Keratinocyte (primary cell): ENCODE measurements at places on chromosomes 11 and 22.

DNA sequence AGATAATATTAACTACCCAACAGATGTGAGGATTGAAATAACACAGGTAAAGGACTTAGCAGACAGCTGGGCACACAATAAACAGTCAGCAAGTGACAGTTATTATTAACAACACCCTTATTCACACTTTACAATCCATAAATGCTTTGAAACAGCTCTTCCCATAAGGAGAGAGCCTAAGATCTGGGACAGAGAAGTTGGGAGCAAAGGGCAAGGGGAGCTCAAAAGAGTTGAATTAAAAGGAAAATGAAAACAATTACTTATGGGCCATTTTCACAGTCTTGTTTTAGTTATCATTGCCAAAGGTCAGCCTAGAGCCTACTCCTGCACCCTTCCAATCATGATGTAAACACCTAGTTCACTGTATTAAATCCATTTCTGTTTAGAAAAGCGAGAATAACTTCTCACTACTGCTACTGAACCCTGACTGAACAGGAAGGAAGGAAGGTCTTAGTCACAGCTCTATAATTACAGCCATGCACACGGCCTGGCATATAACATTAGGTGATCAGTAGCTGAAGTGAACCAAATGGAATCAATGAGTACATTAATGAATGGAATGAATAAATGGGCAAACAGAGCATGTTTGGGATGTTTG lies 111.3 kb downstream of the PLEKHA7 start:
- DNase-seq = no peak

DNA sequence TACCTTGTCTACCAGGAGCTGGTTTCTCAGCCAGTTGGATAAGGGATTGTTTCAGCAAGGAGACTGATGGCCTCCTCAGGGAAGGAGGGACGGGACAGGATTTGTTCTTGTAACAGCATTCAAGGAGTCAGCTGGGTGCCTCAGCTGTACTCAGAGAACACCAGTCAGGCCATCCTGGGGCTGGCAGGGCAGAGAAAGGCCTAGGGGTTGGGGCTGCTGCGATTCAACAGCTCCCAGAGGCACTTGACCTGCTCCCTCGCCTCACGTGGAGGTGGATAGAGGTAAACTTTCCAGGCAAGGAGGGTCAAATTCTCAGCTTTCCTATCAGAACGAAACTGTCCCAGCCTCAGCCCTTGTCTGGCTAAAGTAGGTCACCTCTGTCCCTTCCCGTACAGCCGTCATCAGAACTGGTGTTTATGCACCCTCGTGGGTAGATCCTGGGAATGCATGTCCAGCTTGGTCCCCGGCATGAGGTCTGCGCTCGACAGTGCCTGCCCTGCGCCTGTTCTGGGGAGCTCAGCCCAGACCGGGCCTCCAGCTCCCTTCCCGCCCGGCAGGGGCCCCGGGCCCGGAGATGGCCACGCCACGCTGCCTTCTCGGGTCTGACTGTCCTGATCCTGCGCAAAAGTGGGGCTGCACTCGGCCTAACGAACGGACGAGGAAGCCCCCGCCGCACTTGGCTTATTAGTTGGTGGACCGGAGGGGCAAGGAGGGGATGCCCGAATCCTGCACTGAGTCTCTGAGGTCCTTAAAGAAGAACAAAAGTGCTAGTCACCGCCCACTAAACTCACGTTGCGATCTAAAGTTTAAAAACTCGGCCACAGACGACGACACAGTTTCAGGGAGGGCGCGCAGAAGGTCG lies 762 bp upstream of the CCDC134 start:
- no peak for DNase-seq

DNA sequence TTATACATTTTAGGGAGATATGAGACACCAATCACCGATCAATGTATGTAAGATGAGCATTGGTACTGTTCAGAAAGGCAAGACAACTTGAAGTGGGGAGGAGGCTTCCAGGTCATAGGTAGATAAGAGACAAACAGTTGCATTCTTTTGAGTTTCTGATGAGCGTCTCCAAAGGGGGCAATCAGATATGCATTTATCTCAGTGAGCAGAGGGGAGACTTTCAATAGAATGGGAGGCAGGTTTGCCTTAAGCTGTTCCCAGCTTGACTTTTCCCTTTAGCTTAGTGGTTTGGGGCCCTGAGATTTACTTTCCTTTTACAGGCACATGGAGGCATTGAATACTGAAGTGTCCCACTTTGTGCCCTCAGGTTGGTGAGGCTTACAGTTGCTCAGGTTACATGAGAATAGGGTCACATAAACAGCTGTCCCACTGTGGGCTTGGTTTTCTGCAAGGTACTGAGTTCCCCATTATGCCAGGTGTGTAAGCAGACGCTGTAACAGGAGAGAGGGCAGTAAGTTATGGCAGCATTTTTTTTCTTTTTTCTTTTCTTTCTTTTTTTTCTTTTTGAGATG lies 129.8 kb upstream of the SERPIND1 start:
- no peak for DNase-seq

DNA sequence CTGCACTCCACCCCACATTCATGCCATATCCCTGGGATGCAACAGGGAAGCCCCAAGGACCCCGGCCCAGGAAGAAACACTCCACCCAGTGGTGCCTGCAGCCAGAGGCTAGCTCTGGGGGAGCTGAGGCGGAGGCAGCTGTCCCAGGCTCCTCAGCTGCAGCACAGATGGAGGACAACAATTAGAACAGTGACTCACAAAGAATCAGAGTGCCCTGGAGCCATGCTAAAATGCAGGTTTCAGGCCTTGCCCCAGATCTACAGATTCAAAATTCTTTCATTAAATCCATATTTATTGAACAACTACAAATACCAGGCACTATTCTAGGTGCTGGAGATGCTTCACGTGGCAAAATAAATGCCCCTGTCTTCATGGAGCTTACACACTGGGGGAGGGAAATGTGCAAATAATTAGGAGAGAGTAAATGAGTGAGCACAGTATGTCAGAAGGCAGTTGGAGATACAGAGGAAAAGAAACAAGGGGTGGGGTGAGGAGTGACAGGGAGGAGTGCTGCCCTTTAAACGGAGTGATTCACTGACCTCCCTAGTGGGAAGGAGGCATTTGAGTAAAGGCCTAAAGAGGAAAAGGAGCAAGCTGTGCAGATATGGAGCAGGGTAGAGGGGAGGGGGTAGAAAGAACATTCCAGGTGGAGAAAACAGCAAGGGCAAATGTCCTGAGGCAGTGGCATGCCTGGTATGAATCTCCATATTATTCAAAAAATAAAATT lies 73.3 kb upstream of the CSNK2A3 start:
- no peak for DNase-seq

DNA sequence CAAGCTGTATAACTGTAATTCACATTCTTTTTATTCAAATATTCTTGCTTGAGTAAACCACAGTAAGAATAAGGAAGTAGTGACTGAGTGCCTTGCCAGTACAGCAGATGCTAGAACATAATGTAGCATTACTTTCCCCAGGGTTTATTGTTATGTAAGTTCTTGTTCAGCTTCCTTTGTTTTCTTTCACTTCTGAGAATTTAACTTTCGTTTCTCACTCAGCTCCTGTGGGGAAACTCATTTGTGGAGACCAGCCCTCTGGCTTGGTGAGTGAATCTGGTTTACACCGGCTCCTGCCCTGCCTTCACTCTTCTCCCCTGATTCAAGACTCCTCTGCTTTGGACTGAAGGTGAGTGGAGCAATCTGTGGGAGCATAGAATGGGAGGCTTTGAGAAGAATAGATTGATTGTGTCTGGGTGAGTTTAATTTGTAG lies at the start of gene TRIM22:
TSS of gene TRIM22 (plus strand) at position 240 of the 433 bp plus-strand sequence. CDS start 6,443 bp downstream, outside the sequence.
- no peak for DNase-seq

GRCh38 chr11:133386262-133386661 lies 146.0 kb downstream of the OPCML start:
- DNase-seq = no peak

DNA sequence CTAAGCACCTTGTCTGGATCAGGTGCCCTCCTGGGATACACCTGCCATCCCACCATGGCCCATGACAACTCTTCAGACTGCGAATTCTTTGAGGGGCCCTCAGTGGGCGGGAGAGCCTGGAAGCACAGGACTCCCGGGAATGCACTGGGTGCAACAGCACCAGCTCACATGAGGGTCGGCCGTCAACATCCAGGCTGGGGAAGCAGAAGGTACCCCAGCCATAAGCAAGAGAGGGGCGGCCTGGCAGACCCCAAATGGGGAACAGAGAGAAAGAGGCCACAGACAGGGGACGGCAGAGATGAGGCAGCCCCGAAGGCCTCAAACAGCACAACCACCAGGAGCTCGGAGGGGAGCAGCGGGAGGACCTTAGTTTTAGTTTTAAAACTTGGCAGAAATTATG lies 94.4 kb downstream of the PHF21B start:
- no peak for DNase-seq

DNA sequence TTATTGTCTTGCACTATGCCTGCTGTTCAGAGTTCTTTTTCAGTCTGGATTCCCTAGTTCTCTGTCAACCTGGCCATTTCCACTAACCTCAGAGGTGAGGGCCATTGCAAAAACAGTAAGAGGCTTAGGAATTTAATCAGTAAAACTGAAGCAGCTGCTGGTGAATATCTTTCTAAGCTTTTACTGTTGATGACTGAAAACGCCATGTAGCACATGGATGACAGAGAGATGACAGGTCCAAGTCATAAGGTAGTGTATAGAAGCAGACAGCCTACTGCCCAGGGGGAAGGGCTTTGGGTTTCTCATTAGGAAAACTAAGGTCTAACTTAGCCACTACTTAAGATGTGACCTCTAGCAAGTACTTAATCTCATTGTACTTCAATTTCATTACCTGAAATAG lies 152.6 kb upstream of the DDI1 start:
- DNase-seq = no peak
